Upper lobe of right lung (tissue), 1 donor: ENCODE measurements at places on chromosomes 2 and 18.

GRCh38 chr2:20994130-20994529 is 49.7 kb downstream of the APOB start:
- DNase-seq = no peak

GRCh38 chr2:231104115-231104713 is 20.6 kb downstream of the HTR2B start:
- DNase-seq = no peak

DNA sequence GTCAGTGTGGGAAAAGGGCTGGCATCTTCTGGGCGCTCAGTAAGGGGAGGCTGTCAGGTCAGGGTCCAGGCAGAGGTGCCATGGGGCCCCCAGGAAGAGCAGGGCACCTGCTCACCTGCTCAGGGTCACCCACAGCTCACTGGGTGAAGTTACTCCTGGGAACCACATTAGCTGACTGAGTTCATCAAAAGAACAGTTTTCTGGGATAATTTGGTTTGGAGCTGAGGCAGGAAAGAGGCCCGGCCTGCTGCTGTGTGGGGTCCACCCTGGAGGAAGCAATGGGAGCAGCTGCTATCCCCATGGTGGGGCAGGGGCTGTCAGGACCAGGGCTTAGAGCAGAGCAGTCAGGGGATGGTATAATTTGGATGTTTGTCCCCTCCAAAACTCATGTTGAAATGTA is 97.2 kb upstream of the GPC1 start:
- no peak for DNase-seq

DNA sequence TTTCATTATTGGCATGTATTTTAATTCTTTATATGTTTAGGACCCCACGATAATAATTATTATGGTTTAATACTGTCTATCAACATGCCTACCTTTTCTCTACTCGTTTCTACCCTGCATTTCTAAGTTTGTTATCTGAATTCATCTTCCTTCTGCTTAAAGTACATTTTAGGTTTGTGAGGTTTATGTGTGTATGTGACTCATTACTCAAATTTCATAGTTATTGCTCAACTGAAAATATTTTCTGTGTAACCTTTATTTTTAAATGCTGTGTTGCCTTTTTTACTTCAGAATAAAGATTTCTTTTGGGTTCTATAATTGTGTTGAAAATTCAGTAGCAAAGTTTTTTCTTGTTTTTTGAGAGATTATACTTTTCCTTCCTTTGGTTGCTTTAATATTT is 933.9 kb upstream of the LRRTM1 start:
- DNase-seq = no peak
